ENCODE measurements at places on chromosomes 5 and 9.

GRCh38 chr5:34490506-34491250, 165.4 kb upstream of the RAI14 start:
- DNase-seq, result no peak

DNA sequence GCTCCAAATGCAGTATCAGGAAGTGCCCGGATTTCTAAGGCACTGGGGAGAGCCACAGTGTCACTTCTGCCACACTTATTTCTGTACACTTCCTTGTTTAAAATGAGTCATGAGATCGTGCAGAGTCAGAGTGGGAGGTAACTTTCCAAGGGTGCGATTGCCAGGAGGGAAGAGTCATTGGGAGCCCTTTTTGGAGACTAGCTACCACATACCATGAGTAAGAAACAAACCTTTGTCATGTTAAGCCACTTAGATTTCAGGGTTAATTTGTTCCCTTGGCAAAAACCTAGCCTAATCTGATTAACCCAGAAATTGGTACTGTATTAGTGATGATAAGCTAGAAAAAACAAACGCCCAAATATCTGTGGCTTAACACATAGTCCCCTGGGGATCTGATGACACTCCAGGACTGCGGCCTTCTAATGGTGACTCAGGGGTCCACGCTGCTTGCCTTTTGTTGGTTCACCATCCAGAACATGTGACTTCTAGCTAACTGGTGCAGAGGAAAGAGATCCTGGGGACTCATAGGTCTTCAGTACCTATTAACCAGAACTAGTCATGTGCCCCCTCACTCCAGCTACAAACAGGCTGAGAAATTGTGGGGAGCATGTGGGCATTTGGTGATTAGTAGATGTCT, 48.6 kb upstream of the TLE1 start:
- no peak for DNase-seq

DNA sequence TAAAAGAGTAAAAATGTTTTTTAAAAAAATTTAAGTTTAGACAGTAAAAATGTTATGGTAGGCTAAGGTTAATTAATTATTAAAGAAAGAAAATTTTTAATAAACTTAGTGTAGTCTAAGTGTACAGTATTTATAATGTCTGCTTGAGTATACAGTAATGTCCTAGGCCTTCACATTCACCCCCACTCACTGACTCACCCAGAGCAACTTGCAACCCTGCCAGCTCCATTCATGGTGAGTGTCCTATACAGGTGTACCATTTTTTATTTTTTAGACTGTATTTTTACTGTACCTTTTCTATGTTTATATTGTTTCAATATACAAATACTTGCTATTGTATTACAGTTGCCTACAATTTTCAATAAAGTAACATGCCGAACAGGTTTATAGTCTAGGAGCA, 234.1 kb downstream of the AUH start:
- no peak for DNase-seq

DNA sequence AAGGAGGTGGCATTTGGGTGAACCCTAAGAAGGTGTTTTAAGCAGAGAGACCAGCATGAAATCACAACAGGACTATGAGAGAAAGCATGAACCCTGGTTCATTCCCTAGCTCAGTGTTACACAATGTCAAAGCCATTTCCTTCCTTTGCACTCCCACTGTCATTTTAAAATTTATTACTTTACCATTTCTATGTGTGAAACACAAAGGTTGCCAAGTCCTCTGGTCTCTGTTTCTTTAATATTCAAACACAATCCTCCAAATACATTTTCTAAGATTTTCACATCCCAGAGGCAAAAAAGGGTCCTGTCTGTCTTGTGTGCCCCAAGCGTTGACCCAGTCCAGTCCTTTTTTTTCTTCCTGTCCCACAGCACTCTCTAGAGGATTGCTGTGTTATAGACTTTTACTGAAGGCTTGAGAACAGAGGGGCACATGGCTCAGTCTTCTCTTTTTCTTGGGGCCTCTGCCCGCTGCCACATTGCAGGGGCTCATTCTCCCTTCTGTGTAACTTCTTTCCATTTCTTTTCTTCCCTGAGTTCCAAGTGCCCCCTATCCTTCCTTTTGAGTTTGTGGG, 78.6 kb upstream of the SLC28A3 start:
- peak; percentile 35 for DNase-seq

DNA sequence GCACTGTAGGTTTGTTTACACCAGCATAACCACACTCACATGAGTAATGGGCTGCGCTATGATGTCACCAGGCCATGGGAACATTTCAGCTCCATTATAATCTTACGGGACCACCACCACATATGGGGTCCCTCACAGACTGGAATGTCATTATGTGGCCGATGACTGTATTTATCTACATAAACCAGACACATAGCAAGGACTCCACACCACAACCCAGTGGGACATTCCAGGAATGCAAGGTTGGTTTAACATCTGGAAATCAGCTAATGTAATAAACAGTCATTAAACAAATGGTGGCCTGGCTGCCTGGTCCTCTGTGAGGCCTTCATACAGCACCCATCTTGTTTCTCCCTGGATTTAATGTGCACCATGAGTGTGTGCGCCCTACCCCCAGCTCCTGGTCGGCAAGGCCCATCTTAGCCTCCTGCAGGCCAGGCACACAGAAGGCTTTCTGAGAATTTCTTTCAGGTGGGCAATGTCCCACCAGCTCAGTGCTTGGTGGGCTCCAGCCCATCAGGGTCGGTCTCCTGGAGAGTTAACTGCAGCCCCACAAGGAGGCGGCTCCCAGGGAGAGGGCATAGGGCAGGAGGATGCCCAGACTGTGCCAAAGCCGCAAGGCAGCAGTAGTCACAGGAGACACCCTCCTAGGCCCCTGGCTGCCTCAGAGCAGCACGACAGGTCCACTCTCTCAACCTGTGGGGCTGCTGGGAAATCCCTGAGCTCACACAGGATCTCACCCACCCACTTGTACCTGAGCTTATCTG, 35.9 kb upstream of the SARDH start:
- DNase-seq, result no peak

DNA sequence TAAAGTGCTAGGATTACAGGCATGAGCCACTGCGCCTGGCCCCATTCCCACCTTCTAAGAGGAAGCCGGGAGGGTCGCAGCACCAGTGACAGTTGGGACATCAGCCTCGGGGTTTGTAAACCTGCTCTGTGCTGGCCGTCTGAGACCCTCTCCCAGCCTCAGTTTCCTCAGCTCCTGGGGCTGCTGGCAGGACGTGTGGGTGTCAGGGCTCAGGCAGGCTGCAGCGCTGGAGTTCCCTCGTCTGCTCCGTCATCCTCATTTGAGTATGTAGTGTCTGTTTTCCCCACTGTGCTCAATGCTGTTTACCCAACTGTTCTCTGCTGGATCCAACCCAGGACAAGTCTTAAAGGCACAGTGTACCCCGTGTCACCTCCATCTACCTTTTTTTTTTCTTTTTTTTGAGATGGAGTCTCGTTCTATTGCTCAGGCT, 2.0 kb upstream of the NINJ1 start:
- DNase-seq, result no peak

- no peak for DNase-seq
Measured at GRCh38 chr9:110078604-110079003, 129.4 kb downstream of the C9orf152 start.

DNA sequence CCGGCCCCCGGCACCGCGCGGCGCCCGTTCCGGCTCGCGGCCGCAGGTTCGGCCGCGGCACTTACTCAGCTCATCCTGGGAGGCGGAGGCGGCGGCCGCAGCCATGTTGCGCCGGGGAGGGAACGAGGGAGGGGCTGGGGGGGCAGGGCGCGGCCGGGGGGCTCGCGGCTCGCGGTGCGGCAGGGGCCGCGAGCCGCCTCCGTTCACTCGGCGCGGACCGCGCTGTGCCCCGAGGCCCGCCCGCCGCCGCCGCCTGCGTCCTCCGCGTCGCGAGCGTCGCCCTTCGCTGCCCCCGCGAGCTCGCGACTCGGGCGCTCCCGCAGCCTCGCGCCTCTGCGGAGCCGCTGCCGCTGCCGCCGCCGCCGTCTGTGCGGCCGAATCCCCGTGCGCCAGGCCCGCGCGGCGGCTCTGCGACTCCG, 735 bp downstream of the ECPAS start:
- DNase-seq, result no peak

GRCh38 chr9:137056739-137057415, 3.0 kb upstream of the ENTPD2 start:
- DNase-seq, result no peak

- no peak for DNase-seq
Measured at GRCh38 chr5:180117000-180117725, 45.6 kb upstream of the RNF130 start.

DNA sequence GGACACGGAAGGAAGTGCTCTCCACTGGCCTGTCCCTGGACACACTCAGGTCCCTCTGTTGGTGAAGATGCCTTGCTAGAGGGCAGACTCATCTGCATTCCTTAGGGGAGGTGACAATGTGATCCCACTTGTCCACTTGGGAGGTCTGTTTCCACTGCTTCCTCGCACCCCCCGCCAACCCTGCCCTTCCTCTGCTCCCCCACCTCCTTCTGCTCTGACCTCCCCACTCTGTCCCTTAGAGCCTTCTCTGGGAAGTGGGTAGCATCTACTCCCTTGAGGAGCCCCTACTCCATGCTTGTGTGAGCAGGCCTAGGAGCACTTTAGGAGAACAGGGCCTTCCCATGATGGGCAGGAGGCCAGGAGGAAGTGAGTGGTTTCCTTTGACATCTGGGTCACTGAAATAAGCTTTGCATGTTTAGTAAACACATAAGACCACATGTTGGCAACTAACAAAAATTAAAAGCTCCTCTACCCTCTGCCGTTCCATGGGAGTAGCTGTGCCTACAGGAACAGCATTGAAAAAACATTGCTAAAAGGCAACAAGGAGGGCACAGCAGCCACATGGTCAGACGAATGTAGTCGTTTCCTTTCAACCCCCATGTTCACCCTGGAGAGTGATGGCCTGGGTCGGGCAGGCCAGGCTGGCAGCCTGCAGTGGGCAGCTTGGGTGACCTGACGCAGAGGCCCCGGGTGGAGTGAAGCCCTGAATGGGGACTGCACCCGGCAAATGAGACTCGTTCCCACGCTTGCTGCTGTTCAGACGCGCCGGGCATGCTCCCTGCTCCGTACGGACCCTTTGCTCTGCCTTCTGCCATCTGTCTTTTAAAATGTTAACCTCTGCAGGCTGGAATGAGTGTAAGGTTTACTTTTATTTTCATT, 634.0 kb downstream of the IRX1 start:
- no peak for DNase-seq

- no peak for DNase-seq
Measured at GRCh38 chr5:137190031-137190430, 309.1 kb downstream of the SPOCK1 start.

- no peak for DNase-seq
Measured at GRCh38 chr5:111960476-111961215, 203.7 kb upstream of the NREP start.

DNA sequence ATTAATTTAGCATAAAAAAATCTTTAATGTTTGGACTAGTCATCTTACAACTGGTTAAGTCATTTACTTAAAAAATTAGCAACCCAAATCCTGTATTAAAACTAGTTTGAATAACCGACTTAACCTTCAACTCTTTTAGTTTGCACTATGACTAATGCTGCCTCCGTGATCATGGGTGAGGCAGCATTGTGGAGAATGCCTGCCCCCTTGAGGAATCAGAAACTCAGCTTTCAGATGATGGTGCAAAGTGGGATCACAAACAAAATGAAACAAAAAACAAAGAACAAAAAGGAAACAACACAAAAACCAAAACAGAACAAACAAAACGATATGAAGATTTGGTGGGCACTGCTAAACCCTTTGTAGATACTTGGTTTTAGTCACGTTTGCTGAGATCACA, 127.0 kb upstream of the PALM2AKAP2 start:
- DNase-seq, result no peak

DNA sequence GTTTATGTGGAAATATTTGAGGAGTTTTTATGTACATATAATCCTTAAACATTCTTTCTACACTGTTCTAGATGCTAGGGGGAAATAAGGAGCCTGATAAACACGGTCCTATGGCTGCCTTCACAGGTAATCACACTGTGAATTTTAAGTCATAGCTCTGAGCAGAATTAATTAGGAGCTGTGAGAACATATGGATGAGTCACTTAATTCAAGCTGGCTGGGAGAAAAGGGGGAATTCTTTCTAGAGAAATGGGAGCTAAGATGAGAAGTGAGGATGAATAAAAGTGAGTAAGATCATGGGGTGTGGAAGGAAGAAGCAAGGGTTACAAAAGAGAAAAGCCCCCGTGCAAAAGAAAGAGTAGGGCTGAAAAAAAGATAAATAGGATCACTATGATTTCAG, 290.8 kb downstream of the DNAH5 start:
- DNase-seq, result no peak

DNA sequence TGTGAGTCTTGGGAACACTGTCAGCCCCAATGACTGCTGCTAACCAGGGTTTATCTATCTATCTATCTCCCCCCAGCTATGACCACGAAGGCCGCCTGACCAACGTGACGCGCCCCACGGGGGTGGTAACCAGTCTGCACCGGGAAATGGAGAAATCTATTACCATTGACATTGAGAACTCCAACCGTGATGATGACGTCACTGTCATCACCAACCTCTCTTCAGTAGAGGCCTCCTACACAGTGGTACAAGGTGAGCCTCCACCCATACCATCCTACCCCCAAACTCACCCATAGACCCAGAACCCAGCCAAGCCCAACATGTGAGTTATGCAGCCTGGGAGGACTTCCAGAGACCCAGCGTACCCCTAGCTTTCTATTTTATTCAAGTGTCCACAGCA, 65.4 kb upstream of the WWC1 start:
- DNase-seq, result no peak

DNA sequence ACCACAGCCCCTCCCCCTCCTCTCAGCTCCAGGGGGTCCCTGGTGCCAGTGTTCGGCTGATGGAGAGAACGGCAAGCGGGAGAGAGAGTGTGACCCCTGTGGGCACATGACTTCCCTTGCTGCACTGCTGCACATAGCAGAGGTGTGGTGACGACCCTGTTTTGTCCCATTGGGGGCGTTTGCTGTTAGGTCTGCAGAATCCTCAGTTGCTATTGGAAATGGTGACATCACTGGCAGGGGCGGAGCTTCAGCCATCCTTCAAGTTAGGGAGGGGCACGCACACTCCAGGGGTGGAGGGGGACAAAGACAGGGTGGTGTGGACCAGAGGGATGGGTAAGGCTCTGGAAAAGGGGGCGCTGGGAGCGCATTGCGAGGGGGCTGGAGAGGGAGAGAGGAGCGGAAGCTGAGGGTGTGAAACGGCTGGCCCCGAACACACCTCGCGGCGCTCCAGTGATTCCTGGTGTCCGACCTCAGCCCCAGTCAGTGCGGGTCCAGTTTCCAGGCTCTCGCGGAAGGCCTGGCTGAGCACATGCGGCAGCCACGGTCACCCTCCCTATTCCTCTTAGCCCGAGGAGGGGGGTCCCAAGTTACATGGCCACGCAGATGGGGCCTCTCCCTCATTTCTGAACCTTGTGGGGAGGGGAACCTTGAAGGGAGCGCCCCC, 764 bp upstream of the GRIN1 start:
- DNase-seq, result no peak
